ENCODE measurements at places on chromosomes 12 and 14.

GRCh38 chr14:103501041-103501870, 21.4 kb downstream of the CKB start:
- no peak for DNase-seq

DNA sequence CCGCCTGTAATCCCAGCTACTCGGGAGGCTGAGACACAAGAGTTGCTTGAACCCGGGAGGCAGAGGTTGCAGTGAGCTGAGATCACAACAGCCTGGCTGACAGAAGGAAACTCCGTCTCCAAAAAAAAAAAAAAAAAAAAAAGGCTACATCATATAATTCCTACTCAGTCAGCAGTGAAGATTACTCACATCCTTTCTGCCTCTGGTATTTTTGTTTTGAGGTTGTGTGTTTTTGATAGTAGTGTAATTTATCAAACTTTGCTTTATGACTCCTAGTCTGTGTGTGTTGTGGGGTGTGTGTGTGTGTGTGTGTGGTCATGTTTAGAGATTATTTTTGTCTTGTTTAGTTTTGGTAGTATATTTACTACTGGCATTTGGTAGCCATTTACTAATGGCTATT, 29.8 kb upstream of the DLGAP5 start:
- no peak for DNase-seq

GRCh38 chr12:114690267-114691135, 6.5 kb upstream of the TBX3 start:
- no peak for DNase-seq

- no peak for DNase-seq
Observed at GRCh38 chr12:19896041-19896440, 456.7 kb downstream of the AEBP2 start.

- DNase-seq, result no peak
Observed at GRCh38 chr12:59298296-59298695, 297.5 kb upstream of the SLC16A7 start.

DNA sequence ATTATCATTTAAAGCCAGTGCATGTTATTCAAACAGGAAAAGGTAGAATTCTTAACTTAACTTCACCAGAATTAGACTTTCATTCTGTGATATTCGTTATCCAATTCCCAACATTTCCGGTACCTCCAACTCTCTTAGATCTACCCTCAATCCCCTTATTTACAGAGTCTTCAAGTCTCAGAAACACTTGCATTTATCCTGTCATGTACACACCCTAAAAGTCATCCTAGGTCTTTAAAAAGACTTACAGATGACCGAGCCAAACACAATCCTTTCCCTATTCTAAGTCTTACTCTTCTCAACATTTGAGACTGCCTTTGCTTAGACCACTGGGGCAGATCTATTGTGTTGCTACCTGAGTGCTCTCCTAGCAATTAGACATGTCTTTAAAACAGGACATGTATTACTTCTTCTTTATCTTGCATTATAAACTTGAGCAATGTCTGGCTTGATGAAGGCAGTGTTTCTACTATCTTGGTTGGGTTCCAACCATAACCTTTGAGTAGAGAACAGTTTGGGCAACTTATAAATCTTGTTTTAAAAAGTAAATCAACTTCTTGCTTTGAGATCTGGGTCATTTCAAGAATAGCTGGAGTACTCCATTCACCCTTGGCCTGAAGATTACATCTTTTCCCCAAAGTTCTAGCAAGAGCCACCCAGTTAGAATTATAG, 140.6 kb upstream of the PLEKHG7 start:
- no peak for DNase-seq

- no peak for DNase-seq
Observed at GRCh38 chr14:26622611-26623010, 24.8 kb upstream of the NOVA1 start.

GRCh38 chr12:51217133-51217967, 512 bp downstream of the POU6F1 start:
- DNase-seq, result peak; percentile 60

DNA sequence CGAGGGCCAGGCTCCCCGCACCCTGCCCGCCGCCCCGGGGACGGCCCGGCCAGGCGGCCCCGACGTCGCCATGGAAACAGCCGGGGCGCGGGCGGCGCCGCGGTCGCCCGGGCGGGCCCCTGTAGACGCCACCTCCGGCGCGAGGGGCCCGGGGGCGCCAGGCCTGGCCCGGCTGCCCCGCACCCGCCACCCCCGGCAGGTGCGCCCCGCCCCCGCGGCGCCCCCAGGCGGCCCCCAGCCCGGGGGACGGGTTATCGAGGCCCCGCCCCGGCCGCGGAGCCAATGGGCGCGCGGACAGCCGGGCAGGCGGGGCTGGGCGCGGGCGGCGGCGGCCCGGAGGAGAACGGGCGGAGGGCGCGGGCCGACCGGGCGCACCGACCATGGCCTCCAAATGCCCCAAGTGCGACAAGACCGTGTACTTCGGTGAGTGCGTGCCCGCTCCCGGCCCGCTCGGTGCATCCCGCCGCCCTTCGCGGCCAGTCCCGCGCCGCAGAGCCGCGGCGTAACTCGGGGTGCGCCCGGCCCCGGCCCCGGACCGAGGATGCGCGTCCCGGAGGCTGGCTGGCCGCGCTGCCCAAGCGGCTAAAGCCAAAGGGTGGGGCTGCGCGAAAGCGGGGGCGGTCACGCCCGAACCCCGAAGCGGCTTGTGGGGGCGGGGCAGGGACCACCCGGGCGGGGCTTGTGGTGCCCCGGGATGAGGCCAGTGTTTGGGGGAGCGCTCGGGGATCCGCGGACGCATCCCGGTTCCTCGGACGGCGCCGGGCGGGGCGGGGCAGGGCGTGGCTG, at the start of gene CRIP2:
CRIP2 (plus strand) TSS at position 339 of the 786 bp plus-strand sequence; CDS start at position 381, 42 bp downstream.
- peak; percentile 69 for DNase-seq

GRCh38 chr12:45568808-45569207, 160.7 kb upstream of the ARID2 start:
- no peak for DNase-seq

GRCh38 chr12:113842699-113843098, 123.4 kb downstream of the RBM19 start:
- no peak for DNase-seq

DNA sequence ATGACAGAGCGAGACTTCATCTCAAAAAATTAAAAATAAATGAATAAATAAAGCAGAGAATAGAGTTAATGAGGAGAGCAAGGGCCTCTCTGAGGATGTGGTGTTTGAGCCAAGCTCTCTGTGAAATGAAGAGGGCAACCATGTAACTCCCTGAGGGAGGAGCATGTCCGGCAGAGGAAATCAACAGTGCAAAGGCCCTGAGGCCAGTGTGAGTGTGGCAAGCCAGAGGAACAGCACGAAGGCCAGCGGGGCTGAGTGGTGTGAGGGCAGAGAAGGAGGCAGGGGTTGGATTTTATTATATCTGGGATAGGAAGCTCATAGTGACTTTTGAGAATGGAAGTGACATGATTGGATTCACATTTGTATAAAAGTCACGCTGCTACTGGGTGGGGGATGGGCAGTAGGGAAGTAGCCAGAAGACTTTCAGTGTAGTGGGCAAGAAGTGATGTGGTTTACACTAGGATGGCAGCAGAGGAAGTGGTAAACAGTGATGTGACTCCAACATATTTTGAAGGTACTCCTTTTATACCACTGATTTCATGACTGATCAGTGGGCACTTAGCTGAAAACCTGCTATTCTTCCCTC, 10.3 kb upstream of the LRP1-AS start:
- peak; percentile 15 for DNase-seq

GRCh38 chr12:57775563-57776246, 3.3 kb downstream of the EEF1AKMT3 start:
- DNase-seq, result no peak

DNA sequence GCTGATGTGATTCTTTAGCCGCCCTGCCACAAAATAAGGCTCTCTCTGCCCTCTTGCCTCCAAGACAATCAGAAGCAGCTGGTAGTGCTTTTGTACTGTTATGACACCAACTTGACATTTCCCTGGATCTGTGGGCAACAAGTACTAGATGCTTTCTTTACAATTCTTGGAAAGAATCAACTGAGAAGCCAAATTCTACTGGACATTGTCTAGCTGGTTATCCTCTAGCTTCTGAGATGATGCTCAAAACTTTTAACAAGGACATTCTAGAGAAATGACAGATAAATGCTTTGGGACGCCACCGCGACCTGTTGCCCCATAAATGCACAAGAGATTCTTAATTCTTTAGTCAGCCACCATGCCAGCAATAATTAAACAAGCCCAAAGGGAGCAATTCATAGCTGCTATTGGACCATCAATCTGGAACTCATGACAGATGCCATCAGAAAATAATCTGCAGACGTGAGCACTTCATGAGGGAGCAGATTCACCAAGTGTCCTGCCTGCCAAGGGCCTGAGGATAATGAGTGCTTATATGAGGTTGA, 22.8 kb downstream of the FMNL3 start:
- DNase-seq, result no peak

DNA sequence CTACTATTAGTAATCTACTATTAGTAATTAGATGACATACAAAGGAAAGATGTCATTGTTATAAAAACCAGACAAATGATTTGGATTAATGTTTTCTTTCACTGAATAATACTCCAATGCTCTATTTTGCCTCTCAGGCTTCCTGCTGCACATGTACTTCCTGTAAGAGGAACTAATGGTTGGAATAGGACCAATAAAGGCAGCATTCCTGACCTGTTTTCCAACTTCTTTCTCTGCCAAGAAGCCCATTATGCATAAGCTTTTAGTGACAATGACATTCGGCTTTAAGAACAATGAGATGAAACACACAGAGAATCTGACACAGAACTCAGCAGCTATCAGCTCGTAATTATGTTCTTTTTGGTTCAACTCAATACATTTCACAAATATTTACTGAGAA, 5.2 kb upstream of the C12orf56 start:
- DNase-seq, result no peak

- no peak for DNase-seq
Observed at GRCh38 chr12:6626654-6627283, 9.0 kb downstream of the LPAR5 start.

DNA sequence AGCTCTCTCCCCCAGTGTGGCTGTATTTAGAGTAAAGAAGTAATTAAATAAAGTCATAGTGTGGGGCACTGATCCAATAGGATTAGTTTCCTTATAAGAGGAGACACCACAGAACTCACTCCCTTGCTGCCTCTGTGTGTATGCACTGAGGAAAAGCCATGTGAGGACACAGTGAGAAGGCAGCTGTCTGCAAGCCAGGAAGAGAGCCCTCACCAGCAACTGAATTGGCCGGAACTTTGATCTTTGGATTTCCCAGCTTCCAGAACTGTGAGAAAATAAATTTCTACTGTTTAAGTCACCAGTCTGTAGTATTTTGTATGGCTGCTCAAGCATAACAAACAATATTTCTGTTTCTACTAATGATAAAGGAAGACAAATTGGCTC, 368.7 kb upstream of the PRICKLE1 start:
- DNase-seq, result no peak

GRCh38 chr14:93286212-93286890, 46.5 kb downstream of the BTBD7 start:
- no peak for DNase-seq

DNA sequence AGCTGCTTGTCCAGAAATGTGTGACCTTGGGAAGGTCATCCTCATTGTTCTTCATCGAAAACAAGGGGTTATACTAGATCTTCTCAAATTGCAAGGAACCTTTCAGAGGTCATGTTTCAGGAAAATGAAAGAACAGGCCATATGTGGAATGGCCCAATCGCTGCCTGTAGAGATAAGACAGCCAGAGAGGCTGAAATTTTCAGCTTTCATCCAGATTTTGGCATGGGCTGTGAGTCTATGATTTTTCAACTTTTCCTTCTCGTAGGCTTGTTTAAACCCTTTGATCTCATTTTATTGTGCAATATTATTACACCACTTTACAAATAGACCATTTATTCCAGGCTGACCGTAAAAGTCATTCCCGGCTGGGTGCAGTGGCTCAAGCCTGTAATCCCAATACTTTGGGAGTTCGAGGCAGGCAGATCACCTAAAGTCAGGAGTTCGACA, 17.1 kb upstream of the ATXN2 start:
- DNase-seq, result no peak

DNA sequence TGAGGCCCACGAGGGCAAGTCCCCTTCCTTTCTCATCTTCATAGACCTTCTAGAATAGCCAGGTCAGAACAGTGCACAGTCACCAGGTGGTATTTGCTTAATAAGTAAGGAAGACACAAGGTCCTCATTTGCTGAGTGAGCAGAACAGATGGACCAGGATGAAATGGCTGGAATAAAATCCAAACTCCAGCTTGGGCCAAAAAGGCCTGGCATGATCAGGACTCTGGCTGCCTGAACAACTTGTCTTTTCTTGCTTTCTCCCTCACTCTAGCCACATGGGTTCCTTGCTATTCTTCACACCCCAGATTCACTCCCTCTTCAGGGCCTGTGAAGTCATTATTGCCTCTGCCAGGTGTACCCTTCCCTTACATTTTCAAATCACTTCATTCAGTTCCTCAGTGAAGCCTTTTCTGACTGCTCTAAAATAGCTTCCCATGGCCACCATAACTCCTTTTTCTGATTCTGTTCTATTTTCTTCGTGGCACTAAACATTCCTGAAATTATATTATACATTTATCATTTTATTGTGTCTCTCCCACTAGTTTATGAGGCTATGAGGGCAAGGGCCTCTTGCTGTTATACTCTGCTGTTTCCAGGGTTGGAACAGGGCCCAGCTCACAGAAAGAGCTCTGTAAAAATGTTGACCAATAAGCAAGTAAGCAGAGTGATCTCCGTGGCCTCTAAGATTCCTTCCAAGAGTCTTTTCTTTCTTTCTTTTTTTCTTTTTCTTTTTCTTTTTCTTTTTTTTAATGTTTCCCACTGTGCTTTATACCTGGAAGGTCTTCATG, 150.8 kb downstream of the TTC8 start:
- no peak for DNase-seq

DNA sequence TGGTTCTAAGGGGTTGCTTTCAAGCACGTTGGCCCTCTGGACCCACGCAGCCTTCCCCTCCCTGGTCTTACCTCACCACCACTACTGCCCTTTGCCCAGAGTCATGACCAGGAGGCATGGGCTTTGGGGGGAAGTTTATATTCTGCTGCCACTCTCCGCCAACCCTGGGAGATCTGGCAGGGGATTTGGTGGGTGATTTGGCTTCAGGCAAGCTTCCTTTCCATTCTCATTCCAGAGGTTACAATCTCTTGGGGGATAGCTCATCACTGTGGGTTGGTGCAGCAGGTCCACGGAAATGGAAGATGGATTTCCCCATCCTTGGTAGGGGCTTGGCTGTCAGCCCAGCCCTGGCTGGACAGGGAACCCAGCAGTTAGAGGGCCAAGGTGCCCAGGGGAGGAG, 6.3 kb downstream of the PAH start:
- DNase-seq, result no peak

GRCh38 chr12:16347391-16348298, at the start of gene MGST1:
MGST1 (plus strand) TSS chr12:16347645; CDS start chr12:16354253, 6,608 bp downstream.
- no peak for DNase-seq

- DNase-seq, result no peak
Observed at GRCh38 chr12:129719416-129719815, 184.4 kb downstream of the TMEM132D start.
